Osteoblast (primary cell): ENCODE measurements at places on chromosomes 6 and 20.

DNA sequence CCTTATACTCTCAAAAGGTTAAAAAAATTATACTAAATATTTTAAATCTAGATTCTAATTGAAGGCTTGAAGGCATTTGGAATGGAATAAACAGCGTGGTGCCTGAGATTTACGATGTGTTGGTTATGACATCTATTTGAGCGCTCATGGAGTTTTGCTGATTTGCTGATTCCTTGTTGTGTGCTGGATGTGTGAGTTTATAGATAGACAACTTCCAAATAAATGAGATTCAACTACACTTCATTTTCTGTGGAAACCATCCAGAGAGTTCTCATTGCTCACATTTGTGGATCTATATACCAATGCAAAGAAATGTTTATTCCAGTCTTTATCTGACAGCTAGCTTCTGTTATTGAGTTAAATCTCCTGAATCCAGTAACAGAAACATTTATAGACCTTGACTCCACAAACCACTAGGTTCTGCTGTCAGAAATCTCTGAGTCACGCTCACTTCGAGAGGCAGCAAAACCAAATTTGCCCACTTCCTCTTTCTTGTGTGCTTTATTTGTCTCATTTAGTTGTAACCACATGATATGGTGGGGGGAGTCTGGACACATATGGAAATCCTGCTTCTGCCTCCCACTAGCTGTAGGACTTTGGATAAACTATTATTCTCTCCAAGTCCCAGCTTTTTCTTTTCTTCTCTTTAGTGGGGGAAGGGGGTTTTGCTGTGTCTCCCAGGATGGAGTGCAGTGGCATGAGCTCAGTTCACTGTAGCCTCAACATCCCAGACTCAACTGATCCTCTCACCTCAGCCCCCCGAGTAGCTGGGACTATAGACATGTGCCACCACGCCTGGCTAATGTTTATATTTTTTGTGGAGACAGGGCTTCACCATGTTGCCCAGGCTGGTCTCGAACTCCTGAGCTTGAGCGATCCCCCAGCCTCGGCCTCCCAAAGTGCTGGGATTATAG is 54.5 kb downstream of the IPCEF1 start:
- no peak for DNase-seq
- no peak overlapping the region for H3K4me3 ChIP-seq
- no peaks in the 10 kb centered on the region for H3K36me3 ChIP-seq

- H3K4me1 ChIP-seq = no peaks in the 10 kb centered on the region
- peaks cover 2% of the 10 kb centered on the region for H3K27me3 ChIP-seq
- DNase-seq = no peak
- H3K4me3 ChIP-seq = no peak overlapping the region
- H3K27ac ChIP-seq = no peak overlapping the region
- no peaks in the 10 kb centered on the region for H3K36me3 ChIP-seq
These were observed 41.5 kb upstream of the SMIM28 start for GRCh38 chr6:138336221-138336620.

DNA sequence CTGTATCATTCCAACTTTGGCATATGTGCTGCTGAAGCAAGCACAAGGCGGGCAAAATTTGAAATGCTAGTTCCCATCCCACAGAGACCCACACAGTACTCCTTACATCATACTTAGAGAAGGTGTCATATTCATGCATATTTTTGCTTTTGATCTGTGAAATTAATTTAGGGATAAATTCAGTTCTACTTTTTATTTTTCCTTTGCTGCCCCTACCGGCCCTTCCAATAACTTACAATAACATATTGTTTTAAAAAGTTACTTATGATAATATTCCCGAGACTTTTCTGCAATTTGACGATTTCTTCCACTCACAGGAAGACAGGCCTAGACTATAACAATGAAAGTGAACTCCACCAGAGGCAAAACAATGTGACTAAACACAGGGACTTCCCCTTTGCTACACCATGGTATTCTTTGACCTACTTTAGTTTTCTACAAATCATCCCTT is 35.0 kb downstream of the SESN1 start:
- no peak overlapping the region for H3K27ac ChIP-seq
- no peaks in the 10 kb centered on the region for H3K27me3 ChIP-seq
- H3K4me1 ChIP-seq = peaks cover 8% of the 10 kb centered on the region

DNA sequence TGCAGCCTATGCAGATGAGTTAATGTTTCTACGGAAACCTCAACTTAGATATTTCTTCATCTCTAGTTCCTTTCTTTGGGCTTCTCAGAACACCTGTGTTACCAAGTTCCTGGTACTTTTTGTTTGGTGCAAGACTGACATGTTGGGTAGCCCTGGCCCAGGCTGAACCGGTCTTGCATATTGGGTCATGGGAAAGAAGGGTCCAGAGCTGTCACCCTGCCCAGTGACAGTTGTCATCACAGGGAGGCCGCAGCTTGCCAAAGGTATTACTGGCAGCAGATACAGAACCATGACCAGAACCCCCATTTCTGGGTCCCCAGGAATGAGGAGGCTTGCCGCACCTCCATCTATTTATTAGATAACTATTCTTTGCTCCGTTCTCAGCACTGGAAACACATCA is 40.2 kb downstream of the PDYN start:
- no peak overlapping the region for H3K27ac ChIP-seq
- no peak for DNase-seq
- H3K4me1 ChIP-seq = no peaks in the 10 kb centered on the region
- H3K4me3 ChIP-seq = no peak overlapping the region
- H3K27me3 ChIP-seq = peaks cover 16% of the 10 kb centered on the region

- peaks cover 65% of the 10 kb centered on the region for H3K4me1 ChIP-seq
- no peak overlapping the region for H3K4me3 ChIP-seq
- H3K36me3 ChIP-seq = no peaks in the 10 kb centered on the region
- H3K27ac ChIP-seq = peak overlapping the region; percentile 70
- H3K27me3 ChIP-seq = no peaks in the 10 kb centered on the region
These were observed 32.4 kb upstream of the TCP11 start for GRCh38 chr6:35173427-35174087.

- no peak overlapping the region for H3K4me3 ChIP-seq
- H3K27ac ChIP-seq = peak overlapping the region; percentile 39
- H3K36me3 ChIP-seq = peaks cover 12% of the 10 kb centered on the region
- H3K27me3 ChIP-seq = no peaks in the 10 kb centered on the region
These were observed 33.1 kb downstream of the SRC start for GRCh38 chr20:37378785-37379598.

DNA sequence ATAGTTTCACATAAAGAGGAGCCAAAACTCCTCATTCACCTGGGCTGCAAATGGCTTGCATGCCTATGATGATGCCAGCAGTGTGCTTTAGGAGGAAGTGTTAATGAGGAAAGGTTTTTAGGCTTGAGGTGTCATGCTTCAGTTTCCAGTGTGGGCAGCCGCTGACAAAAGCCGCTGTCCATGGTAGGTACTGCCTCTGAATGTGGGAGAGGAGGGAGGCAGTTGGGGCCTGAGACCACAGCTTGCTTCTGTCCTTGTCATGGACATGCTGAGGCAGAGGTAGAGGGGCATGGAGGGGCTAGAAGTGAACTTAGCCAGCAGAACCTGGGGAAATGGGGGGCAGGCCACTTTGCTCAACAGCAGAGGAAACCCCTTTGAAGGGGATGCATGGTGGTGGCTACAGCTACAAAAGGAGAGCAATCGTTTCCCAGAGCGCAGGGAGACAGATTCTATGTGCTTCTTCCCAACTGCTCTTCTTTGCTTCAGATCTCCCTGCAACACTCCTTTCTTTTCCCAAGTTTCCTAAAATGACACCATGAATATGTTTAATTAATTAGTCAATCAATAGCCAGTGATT is 372.1 kb upstream of the CNR1 start:
- no peak overlapping the region for H3K27ac ChIP-seq
- no peak overlapping the region for H3K4me3 ChIP-seq
- DNase-seq = no peak
- H3K27me3 ChIP-seq = no peaks in the 10 kb centered on the region
- H3K4me1 ChIP-seq = no peaks in the 10 kb centered on the region
- H3K36me3 ChIP-seq = no peaks in the 10 kb centered on the region

GRCh38 chr6:37713529-37714119 is 15.9 kb upstream of the MDGA1 start:
- H3K27me3 ChIP-seq = no peaks in the 10 kb centered on the region
- H3K4me3 ChIP-seq = no peak overlapping the region
- H3K27ac ChIP-seq = peak overlapping the region; percentile 83
- DNase-seq = peak; percentile 96
- H3K36me3 ChIP-seq = no peaks in the 10 kb centered on the region

- H3K4me1 ChIP-seq = peaks cover 52% of the 10 kb centered on the region
- peak overlapping the region; percentile 100 for H3K27ac ChIP-seq
- H3K4me3 ChIP-seq = no peak overlapping the region
These were observed 16.1 kb downstream of the TTPAL start for GRCh38 chr20:44491635-44492395.

- no peaks in the 10 kb centered on the region for H3K4me1 ChIP-seq
These were observed 185.7 kb upstream of the COL21A1 start for GRCh38 chr6:56433119-56433518.

DNA sequence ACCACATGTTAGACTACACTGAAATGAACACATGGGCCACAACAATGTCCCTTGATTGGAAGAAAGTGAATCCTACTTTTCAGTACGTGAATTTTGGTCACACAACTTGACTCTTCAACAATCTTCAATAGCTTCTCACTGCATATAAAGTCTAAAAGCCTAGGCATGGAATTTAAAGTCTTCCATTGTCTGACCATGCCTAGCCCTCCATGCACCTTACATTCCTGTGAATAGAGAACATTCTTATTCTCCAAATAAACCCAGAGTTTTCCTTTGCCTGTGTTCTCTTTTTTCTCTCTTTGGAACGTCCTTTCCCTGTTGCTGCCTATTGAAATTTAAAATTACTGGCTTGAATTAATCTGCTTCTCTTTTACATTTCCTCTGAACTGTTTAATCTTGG is 207.5 kb downstream of the ASCC3 start:
- no peak overlapping the region for H3K27ac ChIP-seq
- no peaks in the 10 kb centered on the region for H3K4me1 ChIP-seq
- H3K36me3 ChIP-seq = no peaks in the 10 kb centered on the region
- H3K27me3 ChIP-seq = no peaks in the 10 kb centered on the region
